ENCODE measurements at places on chromosomes 12 and 14. TPM values are rescaled to one million over a fixed set of nuclear protein-coding genes. Genes with fewer than 3 reads are reported as not detected.

GRCh38 chr12:64747695-64748094 lies 11.5 kb downstream of the GNS start:
- DNase-seq = no peak
- H3K27ac ChIP-seq = no peak overlapping the region
- H3K4me1 ChIP-seq = no peaks in the 10 kb centered on the region
- H3K4me3 ChIP-seq = no peak overlapping the region
- no peaks in the 10 kb centered on the region for H3K36me3 ChIP-seq
- no peaks in the 10 kb centered on the region for H3K27me3 ChIP-seq

- no peak for DNase-seq
- H3K27ac ChIP-seq = no peak overlapping the region
- no peaks in the 10 kb centered on the region for H3K27me3 ChIP-seq
- no peaks in the 10 kb centered on the region for H3K4me1 ChIP-seq
- no peak overlapping the region for H3K4me3 ChIP-seq
Measured at GRCh38 chr12:27237790-27238771, 6.0 kb upstream of the STK38L start.

- no peak overlapping the region for H3K4me3 ChIP-seq
- peaks cover 4% of the 10 kb centered on the region for H3K4me1 ChIP-seq
- no peaks in the 10 kb centered on the region for H3K27me3 ChIP-seq
- no peaks in the 10 kb centered on the region for H3K36me3 ChIP-seq
Measured at GRCh38 chr12:64028541-64028940, 184.0 kb downstream of the SRGAP1 start.

- no peaks in the 10 kb centered on the region for H3K27me3 ChIP-seq
- DNase-seq = no peak
- no peak overlapping the region for H3K4me3 ChIP-seq
- no peaks in the 10 kb centered on the region for H3K4me1 ChIP-seq
- no peak overlapping the region for H3K27ac ChIP-seq
Measured at GRCh38 chr12:93006471-93007208, 77.5 kb upstream of the EEA1 start.

GRCh38 chr14:37843954-37844607 lies 248.7 kb downstream of the TTC6 start:
- no peaks in the 10 kb centered on the region for H3K27me3 ChIP-seq
- no peak for DNase-seq
- no peak overlapping the region for H3K4me3 ChIP-seq
- H3K4me1 ChIP-seq = no peaks in the 10 kb centered on the region
- no peaks in the 10 kb centered on the region for H3K36me3 ChIP-seq

DNA sequence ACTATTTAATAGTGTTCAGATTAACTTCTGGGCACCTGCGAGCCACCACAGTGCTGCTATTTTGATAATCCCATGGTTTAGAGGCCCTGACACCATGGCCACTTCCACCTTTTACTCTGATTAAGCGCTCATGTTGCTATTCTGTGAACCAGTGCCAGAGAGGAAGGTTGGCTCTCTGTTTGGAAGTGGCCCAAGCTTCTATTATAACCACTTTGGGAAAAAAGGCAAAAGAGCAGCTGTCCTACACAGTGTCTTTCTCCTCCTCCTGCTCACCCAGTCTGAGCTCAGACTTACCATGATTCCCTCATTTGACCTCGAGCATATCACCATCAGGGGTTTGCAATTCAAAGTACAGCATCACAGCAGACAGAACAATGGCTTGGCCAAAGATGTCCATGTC lies 23.3 kb downstream of the DYRK2 start:
- H3K27me3 ChIP-seq = no peaks in the 10 kb centered on the region
- H3K36me3 ChIP-seq = no peaks in the 10 kb centered on the region
- no peak overlapping the region for H3K4me3 ChIP-seq

GRCh38 chr14:52015411-52016030 lies 26.2 kb downstream of the RTRAF start:
- H3K27me3 ChIP-seq = no peaks in the 10 kb centered on the region
- H3K36me3 ChIP-seq = no peaks in the 10 kb centered on the region
- no peak overlapping the region for H3K4me3 ChIP-seq

DNA sequence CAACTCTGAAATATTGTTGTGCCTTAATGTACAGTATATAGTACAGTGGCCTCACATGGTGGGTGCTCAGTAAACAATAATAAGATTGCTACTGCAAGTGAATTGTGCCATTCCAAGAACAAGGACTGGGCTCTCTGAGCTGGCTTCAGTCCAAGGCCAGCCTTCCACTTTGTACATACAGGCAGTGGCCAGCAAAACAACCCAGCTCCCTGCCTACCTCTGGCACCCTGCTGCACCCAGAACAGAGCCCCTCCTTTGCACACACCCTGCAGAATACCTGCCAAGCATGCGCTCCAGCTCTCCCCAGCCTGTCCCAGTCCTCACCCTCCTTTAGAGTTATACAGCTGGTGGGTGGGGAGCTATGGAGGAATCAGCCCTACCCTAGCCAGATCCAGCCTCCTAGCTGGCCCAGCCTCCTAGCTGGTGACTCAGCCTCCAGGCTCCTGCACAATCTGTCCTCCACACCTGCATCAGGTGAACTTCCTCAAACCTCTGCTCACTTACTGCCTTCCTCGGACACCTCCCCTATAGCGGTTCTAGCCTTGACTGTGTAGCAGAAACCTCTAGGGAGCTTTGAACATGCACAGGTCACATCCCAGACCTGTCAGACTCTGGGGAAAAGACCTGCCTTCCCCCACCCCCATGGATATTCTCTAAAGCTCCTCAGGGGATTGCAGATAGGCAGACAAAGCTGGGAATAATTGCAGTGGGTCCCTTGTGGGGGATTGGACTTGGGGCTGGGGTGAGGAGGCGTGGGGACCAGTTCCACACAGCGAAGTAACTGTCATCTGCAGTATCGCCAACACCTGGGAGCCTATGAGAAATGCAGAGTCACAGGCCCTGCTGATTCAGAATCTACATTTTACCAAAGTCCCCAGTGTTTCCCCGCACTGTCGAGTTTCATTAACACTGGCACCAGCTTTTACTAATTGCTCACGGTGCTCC lies 17.9 kb downstream of the ZDHHC22 start:
- DNase-seq = peak; percentile 70
- no peak overlapping the region for H3K4me3 ChIP-seq
- H3K4me1 ChIP-seq = peaks cover 25% of the 10 kb centered on the region
- H3K27ac ChIP-seq = no peak overlapping the region
- no peaks in the 10 kb centered on the region for H3K36me3 ChIP-seq

- no peaks in the 10 kb centered on the region for H3K4me1 ChIP-seq
- H3K36me3 ChIP-seq = no peaks in the 10 kb centered on the region
- no peak for DNase-seq
- no peak overlapping the region for H3K4me3 ChIP-seq
Measured at GRCh38 chr14:97379091-97379531, 581.9 kb downstream of the VRK1 start.

DNA sequence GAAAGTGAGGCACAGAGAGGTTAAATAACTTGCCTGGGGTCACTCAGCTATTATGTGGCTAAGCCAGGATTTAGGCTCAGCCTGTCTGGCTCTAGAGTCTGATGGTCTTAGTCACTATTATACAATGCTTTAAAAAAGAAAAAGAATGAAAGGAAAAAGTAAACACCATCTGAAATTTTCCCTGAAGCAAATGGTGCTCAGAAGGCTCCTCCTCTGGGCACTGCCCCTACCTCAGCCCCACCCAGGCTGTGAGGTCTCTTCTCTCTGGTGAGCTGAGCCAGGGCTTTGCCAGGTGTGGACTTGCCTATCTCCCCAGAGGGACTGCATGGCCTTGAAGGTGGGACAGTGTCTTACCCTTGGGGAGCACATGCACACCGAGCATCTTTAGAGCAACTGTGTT lies 117.5 kb upstream of the DYRK2 start:
- DNase-seq = no peak
- H3K36me3 ChIP-seq = no peaks in the 10 kb centered on the region
- H3K4me1 ChIP-seq = peaks cover 5% of the 10 kb centered on the region
- H3K27me3 ChIP-seq = no peaks in the 10 kb centered on the region

- no peak overlapping the region for H3K27ac ChIP-seq
- DNase-seq = no peak
- H3K36me3 ChIP-seq = no peaks in the 10 kb centered on the region
- H3K4me1 ChIP-seq = no peaks in the 10 kb centered on the region
- no peak overlapping the region for H3K4me3 ChIP-seq
Measured at GRCh38 chr14:69012256-69012953, 33.3 kb upstream of the ACTN1 start.

DNA sequence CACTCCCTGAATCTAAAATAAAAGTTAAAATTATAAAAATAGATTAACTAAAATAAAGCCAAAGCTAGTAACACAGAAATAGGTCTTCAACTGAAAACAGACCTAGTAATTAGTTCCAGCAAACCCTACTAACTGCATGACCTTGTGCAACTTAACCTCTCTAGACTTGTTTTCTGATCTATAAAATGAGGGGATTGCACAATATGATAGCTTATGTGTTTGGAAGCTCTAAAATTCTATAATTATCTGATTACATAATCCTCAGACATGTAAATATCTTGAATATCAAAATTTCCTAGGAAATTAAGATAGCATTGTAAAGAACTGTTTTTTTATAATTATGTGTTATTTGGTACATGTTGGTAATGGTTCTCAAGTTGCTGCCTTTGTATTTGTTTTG lies 144.1 kb upstream of the GRIP1 start:
- no peaks in the 10 kb centered on the region for H3K36me3 ChIP-seq
- H3K4me1 ChIP-seq = no peaks in the 10 kb centered on the region
- no peaks in the 10 kb centered on the region for H3K27me3 ChIP-seq
- DNase-seq = no peak

DNA sequence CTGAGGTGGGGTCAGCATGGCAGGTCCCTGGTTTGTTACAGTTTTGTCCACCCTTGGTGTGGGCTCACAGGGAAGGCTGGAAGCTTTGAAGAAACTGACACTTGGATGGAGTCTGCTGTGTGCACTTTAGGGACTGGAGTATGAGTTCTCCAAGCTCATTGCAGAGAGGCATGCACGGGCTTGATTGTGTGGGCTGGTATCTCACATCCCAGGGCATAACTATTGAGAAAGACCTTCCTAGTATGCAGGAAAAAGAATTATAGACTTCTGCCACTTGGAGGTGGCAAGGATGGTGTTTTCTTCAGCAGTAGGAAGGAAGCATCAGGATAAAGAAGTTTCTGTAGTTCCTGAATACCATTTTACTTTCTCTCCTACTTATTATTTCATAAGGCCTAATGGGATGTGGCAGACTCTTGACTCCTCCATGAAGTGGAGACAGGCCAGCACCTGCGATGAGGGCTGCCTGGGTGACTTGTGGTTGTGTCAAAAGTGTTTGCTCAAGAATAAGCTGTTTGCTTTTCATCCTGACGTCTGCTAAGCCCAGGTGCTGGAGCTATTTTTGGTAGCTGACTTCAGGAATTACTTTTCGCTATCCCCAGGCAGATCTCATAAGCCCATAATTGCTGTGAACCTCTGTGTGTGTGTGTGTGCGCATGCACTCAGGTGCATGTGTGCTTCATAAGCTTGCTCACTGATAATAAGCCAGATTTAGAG lies 125.8 kb downstream of the KTN1 start:
- H3K27me3 ChIP-seq = no peaks in the 10 kb centered on the region
- no peaks in the 10 kb centered on the region for H3K4me1 ChIP-seq
- no peak for DNase-seq

GRCh38 chr14:101972126-101972866 lies 7.9 kb downstream of the DYNC1H1 start:
- no peaks in the 10 kb centered on the region for H3K36me3 ChIP-seq
- no peaks in the 10 kb centered on the region for H3K27me3 ChIP-seq
- no peak overlapping the region for H3K4me3 ChIP-seq
- H3K4me1 ChIP-seq = peaks cover 15% of the 10 kb centered on the region

- H3K4me3 ChIP-seq = no peak overlapping the region
- no peaks in the 10 kb centered on the region for H3K36me3 ChIP-seq
- H3K27ac ChIP-seq = no peak overlapping the region
- no peak for DNase-seq
- no peaks in the 10 kb centered on the region for H3K27me3 ChIP-seq
Measured at GRCh38 chr12:64633011-64633939, 23.0 kb downstream of the RASSF3 start.

DNA sequence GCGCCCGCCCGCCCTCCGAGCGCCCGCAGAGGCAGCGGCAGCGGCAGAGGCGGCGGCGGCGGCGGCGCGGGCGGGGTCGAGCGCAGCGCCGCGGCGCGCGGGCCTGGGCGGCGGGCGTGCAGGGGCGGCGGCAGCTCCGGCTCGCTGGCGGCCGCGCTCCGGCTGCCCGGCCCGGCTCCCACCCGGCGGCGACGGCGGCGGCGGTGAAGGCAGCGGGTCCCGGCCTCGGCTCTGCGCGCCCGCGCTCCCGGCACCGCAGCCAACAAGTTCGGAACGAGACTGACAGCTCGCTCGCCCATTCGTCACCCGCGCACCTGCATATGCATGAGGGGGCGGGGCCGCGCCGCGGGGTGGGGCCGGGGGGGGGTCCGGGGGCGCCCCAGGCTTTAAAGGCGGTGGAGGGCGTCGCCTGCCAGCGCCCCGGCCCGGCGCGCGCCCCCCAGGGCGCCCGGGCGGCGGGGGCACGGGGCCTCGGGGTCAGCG lies at the start of gene JAG2:
JAG2 (minus strand) TSS at position 281 of the 483 bp plus-strand sequence. CDS start 356 bp downstream, outside the sequence.
- no peaks in the 10 kb centered on the region for H3K27me3 ChIP-seq
- no peak within 1 kb of the TSS for H3K27ac ChIP-seq
- H3K4me1 ChIP-seq = peaks cover 4% of the 10 kb centered on the region
- no peaks in the 10 kb centered on the region for H3K36me3 ChIP-seq

DNA sequence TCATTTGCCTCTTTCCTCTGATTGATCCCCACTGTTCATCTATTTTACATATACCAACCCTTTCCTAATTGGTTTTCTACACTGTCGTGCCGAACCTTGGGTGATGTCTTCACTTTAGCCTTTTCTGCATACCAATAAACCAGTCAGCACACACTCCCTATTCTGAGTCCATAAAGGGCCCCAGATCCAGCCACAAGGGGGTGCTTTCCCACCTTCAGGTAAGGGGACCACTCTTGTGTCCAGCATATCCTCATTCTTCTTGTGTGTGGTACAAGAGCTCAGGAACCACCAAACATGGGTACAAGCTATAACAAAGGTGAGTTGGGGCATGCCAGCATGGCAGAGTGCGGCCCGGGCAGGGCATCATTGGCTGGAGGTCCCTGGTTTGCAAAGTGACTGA lies 859.8 kb downstream of the FSCB start:
- no peaks in the 10 kb centered on the region for H3K36me3 ChIP-seq
- H3K4me3 ChIP-seq = no peak overlapping the region
- no peak overlapping the region for H3K27ac ChIP-seq

DNA sequence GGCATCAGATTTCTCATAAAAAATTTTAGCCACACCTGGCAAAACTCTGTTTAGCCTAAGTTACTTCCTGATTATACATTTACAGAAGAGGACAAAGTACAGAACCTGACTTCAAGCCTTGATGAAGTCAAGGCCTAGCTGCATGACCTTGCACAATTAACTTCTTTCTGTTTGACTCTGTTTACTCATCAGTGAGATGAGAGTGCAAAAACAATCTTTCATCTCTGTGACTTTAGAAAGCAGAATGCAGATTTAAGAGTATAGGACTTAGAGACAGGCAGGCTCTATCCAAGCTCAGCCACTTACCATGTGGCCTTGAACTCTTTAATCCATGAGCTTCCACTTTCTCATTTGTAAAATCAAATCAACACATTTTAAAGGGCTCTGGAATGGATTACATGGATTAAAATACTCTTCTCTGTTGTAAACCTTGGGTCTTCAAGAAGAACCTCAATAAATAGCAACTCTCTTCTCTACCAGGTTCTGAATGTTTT lies 1178.9 kb downstream of the FLRT2 start:
- DNase-seq = no peak
- H3K27ac ChIP-seq = no peak overlapping the region
- no peaks in the 10 kb centered on the region for H3K27me3 ChIP-seq
- no peaks in the 10 kb centered on the region for H3K4me1 ChIP-seq

BBS10 gene
- 9.0 TPM for total RNA-seq

PROX2 gene
- 0.08 TPM for total RNA-seq

PIK3C2G gene
- total RNA-seq = 0.62 TPM

KRT71 gene
- not detected for total RNA-seq

LRP1 gene
- total RNA-seq = 135 TPM

VWF gene
- 83.7 TPM for total RNA-seq

TMEM52B gene
- total RNA-seq = 1.2 TPM

EML5 gene
- 19.3 TPM for total RNA-seq

MYF6 gene
- total RNA-seq = not detected

PLCZ1 gene
- 52.5 TPM for total RNA-seq

CMA1 gene
- total RNA-seq = not detected

LRRK2 gene
- total RNA-seq = 6.2 TPM

ALKBH1 gene
- total RNA-seq = 18.4 TPM

Data from testis (tissue), 5 donors.